ENCODE measurements at places on chromosomes 7 and 10.

- no peak for DNase-seq
Observed at GRCh38 chr10:6840766-6841165, 260.7 kb upstream of the PRKCQ start.

- no peak for DNase-seq
Observed at GRCh38 chr7:122845286-122845685, 41.0 kb downstream of the CADPS2 start.

- no peak for DNase-seq
Observed at GRCh38 chr10:26457088-26457487, 18.9 kb downstream of the APBB1IP start.

DNA sequence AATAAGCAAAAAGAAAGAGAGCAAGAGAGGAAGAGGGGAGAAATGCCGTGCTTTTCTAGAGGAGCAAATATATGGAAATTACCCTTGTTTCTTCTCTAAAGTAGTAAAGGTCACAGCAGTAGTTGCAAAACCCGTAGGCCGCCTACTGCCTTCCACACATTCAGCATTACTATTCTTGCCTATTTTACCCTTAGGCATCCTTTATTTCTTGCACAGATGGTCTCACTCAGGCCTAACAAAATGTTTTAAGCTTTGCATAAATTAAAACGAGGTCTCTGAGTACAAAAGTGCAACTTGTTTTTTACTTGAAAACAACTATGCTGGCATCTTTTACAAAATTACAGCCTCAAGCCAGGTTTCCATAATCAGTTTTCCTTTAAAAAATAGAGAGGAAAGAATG is 644.6 kb downstream of the AUTS2 start:
- DNase-seq = no peak

DNA sequence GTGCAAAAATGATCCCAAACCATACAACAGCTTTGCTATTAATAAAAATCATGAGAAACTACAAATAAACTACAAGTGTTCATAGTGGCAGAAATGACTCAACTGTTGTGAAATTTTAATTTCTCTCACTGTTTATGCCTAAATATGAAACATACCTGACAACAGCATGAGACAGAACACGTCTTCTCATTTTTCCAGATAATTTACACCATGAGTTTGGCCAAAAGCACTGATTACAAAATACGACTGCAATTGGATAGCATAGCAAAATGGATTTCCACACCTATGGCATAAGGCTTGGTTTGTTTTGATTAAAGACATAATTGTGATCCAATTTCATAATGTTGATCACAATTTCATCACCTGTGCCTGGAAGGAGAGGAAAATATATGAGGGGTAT is 608.6 kb downstream of the GATA3 start:
- no peak for DNase-seq

DNA sequence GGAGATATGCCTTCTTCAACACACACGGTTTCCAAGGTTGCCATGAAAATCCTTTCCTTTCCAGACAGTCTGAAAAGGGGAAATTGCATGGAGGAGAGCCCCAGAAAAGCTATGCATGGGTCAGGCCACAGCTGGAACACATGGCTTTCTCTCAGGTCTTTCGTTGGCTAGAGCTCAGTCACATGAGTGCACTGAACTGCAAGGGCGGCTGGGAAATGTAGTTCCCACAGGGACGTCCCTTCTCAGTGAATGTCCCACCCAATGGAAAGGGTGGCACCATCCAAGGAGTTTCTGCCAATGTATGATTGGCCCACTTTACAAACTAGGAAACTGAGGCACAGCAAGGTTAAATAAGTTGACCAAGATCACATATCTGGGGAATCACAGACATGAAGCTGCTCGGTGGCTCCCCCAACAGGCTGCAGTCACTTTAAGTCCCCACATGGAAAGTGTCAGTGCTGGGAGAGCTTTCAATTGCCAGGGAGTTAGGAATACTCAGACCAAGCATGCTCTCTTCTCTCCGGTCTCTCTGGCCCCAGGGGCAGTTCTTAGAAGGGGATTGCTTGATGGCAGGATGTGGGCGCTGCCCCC is 571.3 kb downstream of the GLRX3 start:
- no peak for DNase-seq

GRCh38 chr10:105025092-105025491 is 384.0 kb downstream of the SORCS3 start:
- no peak for DNase-seq

DNA sequence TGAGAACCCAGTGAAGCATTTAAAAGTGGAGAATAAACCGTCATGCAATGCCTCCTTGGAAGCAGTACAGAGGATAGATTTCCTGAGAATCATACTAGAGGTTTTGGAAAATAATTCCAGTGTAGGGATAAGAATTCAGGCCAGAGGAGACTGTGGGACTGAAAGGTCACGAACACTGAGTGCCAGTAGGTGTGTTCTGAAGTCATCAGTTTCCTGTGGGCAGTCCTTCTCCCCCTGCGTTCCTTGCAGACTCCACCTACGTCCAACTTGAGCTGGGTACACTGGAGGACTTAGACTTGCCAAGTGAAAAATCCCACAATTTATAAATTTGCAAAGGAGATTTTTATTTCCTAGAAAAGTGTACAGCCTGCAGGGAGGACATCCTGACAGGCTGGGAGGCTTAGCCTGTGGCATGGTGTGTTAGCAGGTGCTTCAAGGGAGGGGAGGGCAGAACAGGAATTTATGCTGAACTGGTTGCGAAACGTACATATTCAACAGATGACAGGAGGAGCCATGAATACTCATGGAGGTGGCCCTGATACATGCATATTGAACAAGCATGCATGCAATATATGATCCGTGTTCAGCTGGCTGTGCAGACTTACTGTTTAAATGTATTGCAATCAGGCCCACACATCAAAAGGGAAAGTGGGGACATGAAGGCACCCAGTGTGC is 72.9 kb upstream of the POM121L12 start:
- DNase-seq = no peak

DNA sequence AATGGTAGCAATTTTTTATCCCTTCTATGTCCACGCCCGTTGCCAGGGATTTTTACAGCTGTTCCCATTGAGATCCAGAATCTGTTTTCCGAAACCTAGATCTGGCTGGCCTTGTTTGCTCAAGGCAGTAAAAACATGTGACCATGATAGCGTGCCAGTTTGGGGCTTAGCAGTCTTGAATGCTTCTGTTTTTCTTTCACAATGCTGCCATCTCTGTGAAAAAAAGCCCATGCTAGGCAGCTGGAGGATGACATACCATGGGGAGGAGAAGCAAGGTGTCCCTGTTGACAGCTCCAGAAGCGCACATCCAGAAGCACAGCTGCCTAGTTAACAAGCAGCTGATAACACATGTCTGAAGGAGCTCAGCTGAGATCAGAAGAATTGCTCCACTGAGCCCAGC is 2.2 kb upstream of the ZNF92 start:
- DNase-seq = no peak

DNA sequence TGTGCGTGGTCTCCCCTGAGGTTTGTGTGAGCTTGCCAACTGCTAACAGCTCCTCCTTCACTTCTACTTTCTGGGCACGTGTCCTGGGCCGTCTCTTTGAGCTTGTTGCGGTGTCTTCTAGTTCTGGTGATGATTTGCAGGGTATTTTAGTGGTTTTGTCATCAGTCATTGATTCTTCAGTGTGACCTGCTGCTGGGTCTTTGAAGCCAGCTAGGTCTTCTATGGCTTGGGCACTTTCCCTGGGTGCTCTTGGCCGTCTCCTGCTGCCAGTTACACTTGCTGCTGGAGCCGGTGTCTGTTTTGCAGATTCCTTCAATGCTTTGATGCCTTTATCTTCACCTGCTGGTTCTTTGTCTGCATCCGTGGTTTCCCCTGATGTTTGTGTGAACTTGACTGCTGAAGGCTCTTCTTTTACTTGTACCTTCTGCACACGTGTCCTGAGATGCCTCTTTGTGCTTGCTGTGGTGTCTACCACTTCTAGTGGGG is 23.0 kb downstream of the MKI67 start:
- no peak for DNase-seq

DNA sequence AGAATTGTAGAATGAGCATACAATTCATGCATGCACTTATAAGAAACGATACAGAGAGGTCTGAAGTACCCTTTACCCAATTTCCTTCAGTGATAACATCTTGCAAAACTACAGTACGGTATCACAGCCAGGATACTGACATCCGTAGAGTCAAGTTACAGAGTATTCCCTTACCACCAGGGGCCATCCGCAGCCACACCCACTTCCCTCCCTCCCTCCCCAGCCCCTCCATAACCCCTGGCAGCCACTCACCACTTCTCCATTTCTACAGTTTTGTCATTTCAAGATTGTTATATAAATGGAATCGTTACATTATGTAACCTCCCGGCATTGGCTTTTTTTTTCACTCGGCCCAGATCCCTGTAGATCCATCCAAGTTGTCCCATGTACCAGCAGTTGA is 113.6 kb upstream of the RET start:
- no peak for DNase-seq

DNA sequence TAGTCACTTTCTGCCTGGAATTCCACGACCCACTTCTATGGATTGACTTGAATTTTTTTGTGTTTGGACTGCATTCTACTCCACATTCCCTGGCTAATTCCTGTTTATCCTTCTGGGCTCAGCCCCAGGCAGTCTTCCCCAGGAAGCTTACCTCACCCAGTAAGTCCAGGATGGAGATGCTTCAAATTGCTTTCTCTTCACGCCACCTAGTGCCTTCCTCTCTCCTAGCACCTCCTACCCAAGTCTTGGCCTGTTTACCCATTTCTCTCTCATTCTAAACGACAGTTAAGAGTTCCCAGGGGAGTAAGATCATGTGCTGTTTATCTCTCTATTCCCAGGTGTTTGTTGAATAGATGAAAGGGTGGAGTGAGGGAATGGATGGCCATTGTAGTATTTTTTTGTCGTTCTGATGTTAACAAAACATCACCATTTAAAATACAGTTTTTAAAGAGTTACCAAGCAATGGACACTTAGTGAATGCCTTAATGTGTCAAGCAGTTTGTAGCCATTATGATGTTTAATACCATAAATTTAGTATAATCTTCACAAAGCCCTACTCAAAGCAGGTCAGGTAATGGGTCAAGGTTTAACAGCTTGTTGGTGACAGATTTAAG is 45.5 kb upstream of the TARP start:
- DNase-seq = no peak

GRCh38 chr10:99708428-99709012 is 23.4 kb downstream of the COX15 start:
- no peak for DNase-seq

- DNase-seq = no peak
Observed at GRCh38 chr10:70838270-70838805, 22.6 kb downstream of the SGPL1 start.

- no peak for DNase-seq
Observed at GRCh38 chr7:33639552-33640197, 265.7 kb upstream of the BMPER start.

DNA sequence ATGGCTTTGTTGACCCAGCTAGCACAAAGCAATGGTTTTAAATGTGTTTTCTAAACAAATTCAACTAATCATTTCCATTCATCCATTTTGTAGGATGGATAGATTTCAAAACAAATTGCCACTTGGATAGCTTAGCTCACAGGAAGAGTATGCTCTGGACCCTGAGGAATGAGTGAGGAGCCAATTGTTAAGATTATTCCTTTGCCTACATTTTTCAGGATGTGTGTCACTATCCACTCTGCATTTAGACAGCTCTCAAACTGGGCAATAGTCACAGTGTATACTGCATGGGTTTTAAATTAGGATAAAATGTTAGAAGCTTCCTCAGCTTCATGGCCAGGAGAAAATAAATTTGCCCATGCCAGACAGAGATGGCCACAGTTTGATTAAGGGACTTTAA is 605.6 kb upstream of the TEX47 start:
- DNase-seq = no peak

GRCh38 chr7:604884-605531 is 85.4 kb upstream of the PDGFA start:
- no peak for DNase-seq

DNA sequence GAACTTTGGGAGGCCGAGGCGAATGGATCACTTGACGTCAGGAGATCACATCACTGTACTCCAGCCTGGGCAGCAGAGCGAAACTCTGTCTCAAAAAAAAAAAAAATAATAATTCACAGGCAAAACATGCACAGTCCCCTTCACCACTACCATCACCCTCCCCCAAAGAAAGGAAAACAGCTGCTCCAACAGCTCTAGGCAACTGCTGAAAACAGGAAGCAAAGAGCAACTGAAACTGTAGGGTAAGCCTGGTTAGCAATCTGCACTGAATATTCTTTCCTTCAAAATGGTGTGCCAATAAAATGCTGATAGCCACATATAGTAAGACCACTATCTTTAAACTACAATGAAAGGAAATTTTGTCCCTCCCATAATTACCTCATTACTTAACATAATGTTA is 11.8 kb downstream of the NT5C2 start:
- DNase-seq = no peak

DNA sequence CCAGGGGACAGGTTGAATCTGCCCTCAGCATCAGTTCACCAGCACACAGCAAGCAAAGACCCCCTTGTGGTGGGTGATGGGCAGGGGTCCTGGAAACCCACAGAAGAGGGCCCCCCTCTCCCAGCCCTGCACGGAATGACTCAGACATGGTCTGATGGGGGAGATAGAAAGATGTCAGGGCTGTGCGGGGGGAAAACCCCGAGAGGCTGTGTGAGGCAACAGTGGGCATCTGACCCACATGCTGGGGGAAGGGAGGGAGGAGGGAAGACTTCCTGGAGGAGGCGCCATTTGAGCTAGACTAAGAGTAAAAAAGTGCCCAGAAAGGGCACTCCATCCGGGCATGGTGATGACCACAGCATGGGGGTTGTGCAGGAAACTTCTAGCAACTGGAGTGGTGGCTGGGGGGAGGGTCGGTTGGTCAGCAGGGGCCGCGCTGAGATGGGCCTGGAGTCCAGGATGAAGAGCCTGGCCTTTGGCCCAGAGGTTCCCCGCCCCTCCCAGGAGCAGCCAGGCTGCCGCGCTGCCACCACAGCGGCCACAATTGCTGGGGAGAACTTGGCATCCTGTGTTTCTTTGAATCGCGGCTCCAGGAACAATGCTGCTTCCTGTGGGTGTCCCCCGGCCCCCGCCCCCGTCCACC is 2.5 kb downstream of the LFNG start:
- peak; percentile 77 for DNase-seq

DNA sequence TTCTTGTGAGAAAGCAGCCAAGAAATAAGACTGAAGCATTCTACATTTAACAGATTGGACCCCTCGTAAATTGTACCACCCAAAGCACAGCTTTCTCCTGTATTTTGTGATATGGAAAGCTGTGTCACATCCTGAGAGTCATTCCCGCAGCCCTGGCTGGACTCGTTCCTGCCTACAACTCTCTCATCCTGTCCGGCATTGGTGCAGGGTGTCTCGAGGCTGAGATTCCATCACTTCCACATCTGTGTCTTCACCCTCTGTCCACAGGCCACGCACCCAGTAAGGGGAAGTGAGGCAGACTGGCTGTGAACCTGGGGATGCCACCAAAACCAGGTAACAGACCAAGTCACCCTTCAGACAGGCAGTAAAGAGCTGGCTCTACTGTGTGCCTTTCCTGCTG is 146.2 kb upstream of the KLF6 start:
- DNase-seq = no peak

- no peak for DNase-seq
Observed at GRCh38 chr10:100656454-100656853, 88.9 kb upstream of the PAX2 start.

GRCh38 chr7:140213684-140214074 is 36.9 kb upstream of the KDM7A start:
- no peak for DNase-seq

Measured in activated CD4-positive, alpha-beta T cell treated with anti-CD3 and anti-CD28 coated beads for 4 hours (primary cell).